ENCODE measurements at places on chromosomes 4 and X. TPM values are rescaled to one million over a fixed set of nuclear protein-coding genes. Genes with fewer than 3 reads are reported as not detected.

The ZMAT1 gene
- 10.3 TPM for total RNA-seq

The SPATA4 gene
- total RNA-seq: 3.7 TPM

- no peak for DNase-seq
These were observed 98.8 kb upstream of the STX18 start for GRCh38 chr4:4640692-4641091.

GRCh38 chrX:20829665-20830491 is 544.3 kb upstream of the CNKSR2 start:
- no peak for DNase-seq

DNA sequence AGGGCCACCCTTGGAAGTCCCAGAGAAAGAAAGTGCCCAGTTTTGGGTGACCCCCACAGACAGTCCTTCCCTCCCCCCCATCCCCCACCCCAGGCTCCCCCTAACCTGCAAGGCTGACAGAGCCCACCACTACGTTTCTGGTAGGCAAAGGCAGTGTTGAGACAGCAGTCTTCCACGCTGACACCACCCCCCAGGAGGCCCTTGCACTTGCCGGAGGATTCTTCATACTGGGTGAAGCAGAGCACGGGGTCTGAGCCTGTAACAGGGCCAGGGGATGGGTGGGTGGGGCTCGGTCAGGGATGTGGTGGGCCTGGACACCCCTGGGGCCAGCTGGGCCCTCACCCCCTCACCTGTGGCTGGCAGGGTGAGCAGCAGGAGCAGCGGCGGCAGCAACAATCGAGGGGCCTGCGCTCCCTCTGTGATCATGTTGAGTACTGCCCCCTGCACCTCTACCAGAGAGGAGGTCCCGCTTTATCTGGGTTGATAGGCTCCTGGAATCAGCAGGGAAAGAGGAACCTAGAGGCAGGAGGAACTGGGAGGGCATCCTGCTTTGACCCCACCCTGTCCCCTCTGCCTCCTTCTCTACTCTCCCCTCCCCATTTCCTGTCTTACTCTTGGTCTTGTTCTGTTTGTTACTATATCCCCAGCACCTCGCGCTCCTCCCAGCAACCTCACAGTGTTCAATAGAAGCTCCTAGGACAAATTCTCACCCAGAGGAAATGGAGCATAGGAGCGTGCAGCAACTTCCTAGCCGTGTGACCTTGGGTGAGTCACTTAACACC is at the start of gene CFP:
Gene CFP (minus strand): TSS at position 512 of the 782 bp plus-strand sequence. CDS start 86 bp downstream, at position 426.
- no peak for DNase-seq

All from ovary (tissue), 10 donors.